ENCODE measurements at places on chromosomes 2 and 18.

DNA sequence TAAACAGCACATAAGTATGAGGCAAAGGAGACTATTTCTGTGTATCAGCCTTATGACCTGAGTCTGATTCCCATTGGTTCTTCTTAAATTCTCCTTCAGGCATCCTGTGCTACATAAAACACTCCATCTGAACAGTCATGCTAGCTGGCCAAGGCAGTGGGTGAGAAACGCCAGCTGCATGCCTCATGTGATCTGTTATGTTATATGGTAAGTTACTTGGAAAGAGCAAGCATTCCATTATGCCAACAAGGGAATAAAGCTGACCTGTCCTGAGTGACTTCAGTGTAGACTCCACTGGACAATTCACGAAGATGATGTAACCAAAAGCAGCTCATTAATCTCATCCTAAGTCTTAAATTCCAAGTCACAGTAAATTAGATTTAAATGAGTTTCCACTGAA is 216.5 kb upstream of the FN1 start:
- DNase-seq: peak; percentile 20

DNA sequence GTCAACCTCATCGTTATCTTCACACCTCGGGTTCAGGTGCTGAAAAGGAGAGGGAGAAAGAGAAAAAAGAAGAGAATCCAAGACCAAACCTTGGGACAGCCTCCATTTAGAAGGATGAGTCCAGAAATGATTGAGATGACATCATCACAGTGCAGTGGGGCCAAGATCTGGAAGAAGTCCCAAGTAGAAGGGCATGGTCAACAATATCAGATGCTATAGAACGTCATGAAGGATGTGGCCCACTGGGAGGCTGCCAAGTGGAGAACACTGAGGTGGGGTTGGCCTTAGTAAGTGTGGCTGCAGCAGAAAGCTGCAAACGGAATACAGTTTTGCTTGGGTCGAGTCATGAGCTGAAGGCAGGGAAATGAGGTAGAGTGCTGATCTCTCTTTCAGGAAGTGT is 91.1 kb upstream of the FZD7 start:
- DNase-seq: no peak

DNA sequence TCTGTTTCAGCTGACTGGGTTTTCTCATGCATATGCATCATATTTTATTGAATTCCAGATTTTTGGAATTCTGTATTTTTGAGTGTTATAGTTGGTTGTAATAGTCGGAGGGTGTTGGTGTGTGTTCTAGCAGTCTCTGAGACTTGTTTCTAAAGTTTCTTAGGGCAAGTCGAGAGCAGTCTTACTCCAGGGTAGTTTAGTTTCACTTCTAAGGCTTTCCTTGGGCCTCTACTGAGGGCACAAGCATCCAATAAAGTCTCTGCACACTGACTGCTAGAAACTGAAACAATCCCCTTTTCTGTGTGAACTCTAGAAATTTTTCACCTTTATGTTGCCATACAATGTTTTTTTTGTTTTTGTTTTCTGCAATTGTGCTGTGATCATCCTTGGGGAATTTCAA is 663.7 kb upstream of the LRATD1 start:
- no peak for DNase-seq

DNA sequence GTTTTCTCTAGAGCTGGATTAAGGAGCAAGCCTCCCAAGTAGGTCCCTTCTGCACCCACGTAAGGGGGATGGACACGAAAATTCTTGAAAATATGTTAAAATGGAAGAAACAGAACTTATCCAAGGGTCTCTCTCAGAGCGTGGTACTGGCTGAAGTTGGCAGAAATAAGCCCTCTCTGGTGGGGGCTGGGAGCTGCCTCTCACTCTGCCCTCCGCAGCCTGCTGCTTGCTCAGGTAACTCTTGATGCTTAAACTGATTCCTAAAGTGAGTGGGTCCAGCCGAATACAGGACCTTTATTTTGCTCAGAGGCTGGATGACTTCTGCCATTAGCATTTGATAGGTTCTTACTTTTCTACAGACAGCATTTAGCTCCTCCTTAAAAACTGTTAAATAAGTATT is 78.1 kb downstream of the SPHKAP start:
- DNase-seq: no peak

GRCh38 chr2:134177351-134177931 is 76.4 kb upstream of the MGAT5 start:
- peak; percentile 38 for DNase-seq

DNA sequence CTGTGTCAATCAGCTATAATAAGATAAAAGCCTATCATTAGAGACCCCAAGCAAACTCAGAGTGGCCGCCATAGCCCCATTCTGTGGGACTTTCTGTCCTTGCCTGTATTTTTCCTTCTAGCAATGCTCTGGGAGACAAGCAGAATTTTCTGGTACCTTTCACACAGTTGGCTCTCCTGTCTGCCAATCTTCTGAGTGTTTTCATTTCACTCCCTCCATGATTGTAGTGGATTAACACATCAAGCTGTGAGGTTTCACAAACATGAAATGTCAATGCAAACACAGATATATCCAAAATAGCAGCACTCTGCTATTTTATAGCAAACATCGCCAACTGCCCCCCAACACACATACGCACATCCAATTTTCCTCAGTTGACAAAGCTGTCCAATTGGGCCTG is 64.9 kb downstream of the C1D start:
- DNase-seq: no peak

GRCh38 chr2:71530641-71531332 is 77.4 kb downstream of the DYSF start:
- DNase-seq: peak; percentile 59

DNA sequence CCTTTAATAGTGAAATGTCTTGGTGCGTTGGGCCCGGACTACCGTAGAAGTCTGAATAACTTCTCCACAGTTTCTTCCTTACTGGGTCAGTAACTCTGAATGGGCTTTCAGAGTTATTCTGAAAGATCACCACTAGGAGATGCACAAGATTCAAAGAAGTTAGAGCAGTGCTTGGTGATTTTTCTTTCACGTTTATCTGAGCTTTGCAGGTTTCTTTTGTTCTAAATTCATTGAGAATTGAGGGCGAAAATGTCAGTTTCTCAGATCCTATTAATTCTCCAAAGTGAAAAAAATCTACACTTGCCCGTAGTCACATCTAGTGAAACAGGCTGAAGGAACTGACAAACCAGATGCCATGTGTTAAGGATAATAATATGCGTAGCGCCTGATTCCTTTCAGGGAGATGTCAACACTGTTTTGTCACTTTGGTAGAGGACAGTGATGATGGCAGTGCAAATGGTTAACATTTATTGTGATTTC is 70.1 kb downstream of the QPCT start:
- peak; percentile 79 for DNase-seq

GRCh38 chr2:102030855-102031527 is 39.2 kb downstream of the IL1R2 start:
- DNase-seq: peak; percentile 83

DNA sequence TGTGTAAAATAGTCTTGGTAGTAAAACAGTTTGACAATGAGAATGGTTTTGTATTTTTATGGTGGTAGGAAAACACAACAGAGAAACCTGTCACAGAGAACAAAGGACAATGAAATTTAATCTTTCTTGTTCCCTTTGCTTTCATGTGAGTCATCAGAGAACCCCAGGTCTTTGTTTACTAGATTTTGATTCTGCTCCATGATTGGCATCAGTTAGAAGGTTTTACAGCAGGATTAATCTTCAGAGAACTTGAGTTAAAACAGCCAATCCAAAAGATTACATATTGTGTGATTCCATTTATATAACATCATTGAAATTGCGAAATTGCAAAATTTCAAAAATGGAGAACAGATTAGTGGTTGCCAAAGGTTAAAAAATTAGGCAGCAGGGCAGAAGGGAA is 2.5 kb downstream of the APLF start:
- peak; percentile 18 for DNase-seq

DNA sequence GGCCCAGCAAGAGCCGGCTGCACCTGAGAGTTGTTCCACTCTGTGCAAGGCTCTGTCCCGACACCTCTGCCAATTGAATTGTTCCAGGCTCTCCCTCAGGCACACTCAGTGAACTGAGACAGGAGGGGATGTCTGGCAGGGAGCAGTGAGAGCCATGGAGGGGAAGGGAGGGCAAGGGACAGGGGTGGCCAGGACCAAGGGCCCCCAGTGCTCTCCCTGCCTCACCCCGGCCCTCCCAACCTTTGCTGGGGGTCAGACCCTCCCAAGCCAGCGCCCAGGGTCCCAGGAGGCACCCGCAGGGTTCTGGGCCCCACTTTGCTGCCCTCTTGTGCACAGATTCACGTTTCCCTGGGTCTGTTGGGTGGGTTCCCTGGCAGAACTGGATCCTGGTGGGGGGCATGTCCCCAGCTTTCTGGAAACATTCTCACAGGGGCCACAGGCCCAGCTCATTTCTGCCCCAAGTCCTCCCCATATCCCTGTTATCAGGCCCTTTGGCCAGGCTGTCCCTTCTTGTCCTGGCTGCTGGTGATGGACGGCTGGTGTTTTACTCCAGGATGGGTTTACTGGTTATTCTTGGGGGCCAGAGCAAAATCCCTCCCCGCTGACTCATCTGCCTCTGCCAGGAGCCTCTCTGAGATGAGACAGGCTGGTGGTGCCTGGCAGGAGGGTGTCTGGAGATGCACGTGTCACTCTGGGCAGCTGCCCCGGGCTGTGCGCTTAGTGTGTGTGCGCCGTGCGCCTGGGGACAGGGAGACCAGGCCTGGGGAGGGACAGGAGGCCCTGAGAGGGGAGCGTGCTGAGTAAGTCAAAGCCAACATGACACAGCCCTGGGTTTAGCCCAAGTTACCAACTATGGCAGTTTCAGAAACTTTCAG is 136.5 kb upstream of the CTDP1 start:
- peak; percentile 37 for DNase-seq

Data from amniotic epithelial cell (primary cell).